ENCODE measurements at places on chromosomes 3 and 15.

- DNase-seq: peak; percentile 77
Measured at GRCh38 chr3:58025837-58026569, 17.8 kb downstream of the FLNB start.

- peak; percentile 49 for DNase-seq
Measured at GRCh38 chr3:132641837-132642538, 17.6 kb downstream of the ACAD11 start.

DNA sequence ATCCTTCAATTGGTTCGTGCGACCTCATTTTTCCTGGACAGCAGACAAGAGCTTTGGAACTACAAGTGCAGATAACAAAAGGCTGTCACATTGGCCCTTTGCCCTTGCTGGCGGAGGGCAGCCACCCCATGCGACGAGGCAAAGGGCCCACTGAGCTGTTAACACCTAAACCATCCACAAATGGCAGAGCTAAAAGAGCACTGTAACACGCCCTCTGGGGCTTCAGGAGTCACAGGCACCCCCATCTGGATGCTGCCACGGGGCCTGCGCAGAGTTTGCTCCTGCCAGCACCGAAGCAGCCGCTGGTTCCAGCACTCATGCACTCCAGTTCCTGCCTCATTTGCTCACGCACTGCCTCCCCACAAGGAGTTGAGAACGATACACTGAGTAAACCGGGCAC, 524.9 kb downstream of the ZNF385D start:
- no peak for DNase-seq

DNA sequence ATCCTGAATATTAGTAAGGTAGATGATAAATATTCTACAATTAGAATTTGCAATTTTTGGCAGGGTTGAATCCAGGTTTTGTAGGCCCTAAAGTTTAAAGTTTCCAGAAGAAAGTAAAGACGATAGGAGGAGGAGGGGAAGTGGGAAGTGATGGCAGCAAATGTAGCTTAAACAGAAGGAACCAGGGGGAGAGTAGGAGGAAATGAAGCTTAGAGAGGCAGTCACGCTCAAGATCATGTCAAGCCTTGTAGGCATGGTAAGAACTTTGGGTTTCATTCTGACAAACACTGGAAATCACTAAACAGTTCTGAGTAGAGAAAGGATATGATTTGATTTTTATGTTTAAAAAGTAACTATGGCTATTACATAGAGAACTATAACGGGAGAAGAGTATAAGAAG, 63.9 kb downstream of the NR2E3 start:
- no peak for DNase-seq

- no peak for DNase-seq
Measured at GRCh38 chr3:132838477-132838876, 116.3 kb upstream of the NPHP3 start.

DNA sequence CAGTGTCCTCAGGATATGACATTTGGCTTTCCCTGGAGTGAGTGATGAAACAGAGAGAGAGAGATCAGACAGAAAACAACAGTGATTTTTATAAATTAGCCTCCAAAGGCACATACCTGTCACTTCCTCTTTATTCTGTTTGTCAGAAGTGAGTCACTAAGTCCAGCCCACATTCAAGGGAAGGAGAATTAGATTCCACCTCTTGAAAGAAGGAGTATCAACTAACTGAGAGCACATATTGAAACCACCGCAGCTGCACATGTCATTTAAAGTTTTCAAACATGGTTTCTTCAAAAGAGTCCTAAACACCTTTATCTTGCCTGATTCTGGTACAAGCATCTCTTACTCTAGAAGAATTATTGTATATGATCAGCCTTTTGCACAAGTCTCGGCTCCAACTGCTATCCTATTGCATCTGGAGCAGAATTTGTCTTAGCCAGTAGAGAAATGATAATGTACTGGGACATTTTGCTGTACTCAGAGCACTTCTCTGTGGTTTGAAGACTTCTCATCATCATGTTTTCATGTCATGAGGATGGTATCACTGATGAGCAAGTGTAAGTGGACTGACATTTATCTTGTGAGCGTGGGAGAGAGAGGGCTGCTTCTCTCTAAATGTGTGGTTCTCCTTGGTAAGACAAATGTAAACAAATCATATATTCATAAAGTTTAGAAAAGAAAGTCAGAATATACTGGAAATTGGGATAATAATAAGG, 338.9 kb upstream of the CFAP20DC start:
- DNase-seq: no peak

DNA sequence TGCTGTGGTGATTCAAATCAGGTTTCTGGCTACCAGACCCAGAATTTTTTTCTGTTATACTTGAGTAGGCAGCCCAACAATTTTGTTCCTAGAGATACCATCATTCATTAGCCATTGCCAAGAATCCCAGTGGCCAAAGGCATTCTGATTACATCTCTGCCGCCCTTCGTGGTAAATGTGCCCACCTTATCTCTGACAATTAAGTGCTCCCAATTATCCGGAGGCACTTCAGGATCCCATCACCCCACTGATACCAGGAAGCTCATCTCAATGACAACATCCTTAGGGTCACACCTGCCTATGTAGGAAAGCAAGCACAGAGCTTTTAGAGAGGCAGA, 43.2 kb upstream of the RPL35A start:
- DNase-seq: no peak

DNA sequence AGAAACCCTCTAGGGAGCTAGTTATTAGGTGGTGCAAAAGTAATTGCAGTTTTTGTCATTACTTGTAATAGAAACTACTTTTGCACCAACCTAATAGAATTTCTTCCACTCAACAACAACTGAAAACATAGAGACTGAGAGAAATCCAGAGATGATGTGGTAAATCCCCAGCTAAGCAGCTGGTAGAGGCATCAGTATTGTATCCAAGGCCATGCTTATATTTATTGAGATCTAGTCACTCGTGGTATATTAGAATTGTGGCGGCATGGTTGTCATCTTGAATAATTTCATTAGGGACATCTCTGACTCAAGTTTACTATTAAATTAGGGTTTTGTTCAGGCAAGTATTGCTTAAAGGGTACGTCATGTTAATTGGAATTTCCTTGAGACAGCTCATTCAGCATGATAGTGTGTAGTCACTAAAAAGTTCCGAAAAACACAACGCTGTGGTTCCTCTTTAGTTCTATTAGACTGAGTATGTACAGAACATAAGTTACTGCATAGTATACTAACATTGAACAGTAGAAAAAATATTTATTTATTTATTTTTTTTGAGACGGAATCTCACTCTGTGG, 35.3 kb downstream of the PAK2 start:
- no peak for DNase-seq

Measured in NCI-H1105 (cell line).